Lung microvascular endothelial cell (primary cell): ENCODE measurements at places on chromosomes 12 and 14. TPM values are rescaled to one million over a fixed set of nuclear protein-coding genes. Genes with fewer than 3 reads are reported as not detected.

The MSI1 gene
- not detected in 2 replicates for total RNA-seq

The GYS2 gene
- not detected in 2 replicates for total RNA-seq

The FGF6 gene
- not detected in 2 replicates for total RNA-seq

The AKAP6 gene
- 0.20 and 0.22 TPM in 2 replicates for total RNA-seq

The VDR gene
- not detected in 2 replicates for total RNA-seq
